ENCODE measurements at places on chromosomes 6 and 20. TPM values are rescaled to one million over a fixed set of nuclear protein-coding genes. Genes with fewer than 3 reads are reported as not detected.

Gene LGSN
- polyA plus RNA-seq = not detected

Gene MCUR1
- 18.0 TPM for polyA plus RNA-seq

Gene MYH7B
- 0.34 TPM for polyA plus RNA-seq

Gene SALL4
- not detected for polyA plus RNA-seq

Gene PREX1
- polyA plus RNA-seq = 41.7 TPM

Gene GLP1R
- not detected for polyA plus RNA-seq

Gene FAM184A
- polyA plus RNA-seq = 0.09 TPM

Gene SFT2D1
- polyA plus RNA-seq = 64.2 TPM

Gene MACROD2
- 1.3 TPM for polyA plus RNA-seq

Gene SMIM28
- polyA plus RNA-seq = not detected

Gene CPNE5
- polyA plus RNA-seq = 280 TPM

Gene BMP7
- not detected for polyA plus RNA-seq

Gene KAT14
- 19.4 TPM for polyA plus RNA-seq

Gene MAS1
- polyA plus RNA-seq = not detected

Gene OR2B2
- polyA plus RNA-seq = not detected

Gene DLK2
- not detected for polyA plus RNA-seq

Gene SLX4IP
- 2.0 TPM for polyA plus RNA-seq

Gene RAET1E
- polyA plus RNA-seq = not detected

Gene HLA-DRB5
- polyA plus RNA-seq = 92.6 TPM

Gene SUMO4
- 0.79 TPM for polyA plus RNA-seq

Gene PRPH2
- polyA plus RNA-seq = not detected

Gene FRMD1
- polyA plus RNA-seq = not detected

All from IgD-negative memory B cell (primary cell).